Stimulated activated CD8-positive, alpha-beta memory T cell treated with anti-CD3 and anti-CD28 coated beads, Interleukin-2, amount 100 ng/mL, for 1 hour (primary cell): ENCODE measurements at places on chromosomes 1 and 21.

DNA sequence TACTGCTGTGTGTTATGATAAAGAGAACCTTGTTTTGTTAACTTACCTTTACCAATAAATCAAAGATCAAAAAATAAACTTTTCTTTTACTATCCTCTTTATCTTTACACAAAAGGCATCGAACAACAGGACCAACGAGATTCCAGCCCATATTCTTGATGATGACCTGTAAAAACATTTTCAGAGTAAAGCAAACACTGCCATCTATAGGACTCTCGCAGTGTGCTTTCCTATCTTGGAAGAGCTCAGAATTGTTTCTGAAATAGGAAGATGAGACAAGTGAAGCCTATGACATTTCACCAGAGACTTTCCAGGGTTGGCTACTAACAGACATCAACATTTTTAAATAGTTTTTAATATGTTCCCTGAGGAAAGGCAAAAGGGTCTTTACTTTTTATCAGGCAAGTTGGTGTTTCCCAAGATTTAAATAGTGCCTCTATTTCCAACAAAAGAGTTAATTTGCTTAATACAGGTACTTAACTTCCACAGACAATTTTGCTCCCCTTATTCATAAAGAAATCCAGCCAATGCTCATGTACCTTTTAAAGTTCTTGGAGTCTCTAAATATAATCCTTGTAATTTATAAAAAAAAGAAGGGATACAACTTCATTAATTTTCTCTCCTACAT, 7.3 kb downstream of the GLMN start:
- DNase-seq, result no peak

DNA sequence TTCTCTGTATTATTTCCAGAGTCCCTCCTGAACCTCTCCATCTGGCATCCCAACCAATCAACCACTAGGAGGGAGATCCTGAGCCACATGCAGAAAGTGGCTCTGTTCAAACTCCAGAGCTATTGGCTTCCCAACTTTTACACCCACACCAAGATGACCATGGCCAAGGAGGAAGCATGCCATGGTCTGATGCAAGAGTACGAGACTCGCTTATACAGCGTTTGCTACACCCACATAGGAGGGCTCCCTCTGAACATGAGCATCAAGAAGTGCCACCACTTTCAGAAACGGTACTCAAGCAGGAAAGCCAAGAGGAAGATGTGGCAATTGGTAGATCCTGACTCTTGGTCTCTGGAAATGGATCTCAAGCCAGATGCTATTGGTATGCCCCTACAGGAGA, 23.6 kb downstream of the RGSL1 start:
- DNase-seq, result no peak

- DNase-seq, result no peak
Observed at GRCh38 chr1:228263636-228264035, 55.8 kb downstream of the OBSCN start.

DNA sequence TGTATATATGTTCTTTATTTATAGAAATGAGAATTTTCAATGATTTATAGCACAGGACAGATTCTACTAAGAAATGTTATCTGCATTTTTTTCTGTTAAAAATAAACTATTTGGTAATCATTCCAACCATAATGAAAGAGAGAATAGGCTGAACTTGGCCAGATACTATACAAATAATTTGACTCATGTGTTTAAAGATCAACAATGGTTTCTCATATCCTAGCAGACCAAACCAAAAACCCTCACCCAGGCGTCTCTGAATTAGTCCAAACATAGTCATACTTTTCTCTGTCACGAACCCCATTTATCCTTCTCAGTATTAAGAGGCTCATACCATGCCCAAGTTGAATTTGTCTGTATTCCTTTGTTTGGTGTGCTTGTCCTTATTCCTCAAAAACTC, 40.3 kb downstream of the RPE65 start:
- DNase-seq, result no peak

- DNase-seq, result no peak
Observed at GRCh38 chr1:14181191-14181795, 417.2 kb upstream of the KAZN start.

- no peak for DNase-seq
Observed at GRCh38 chr1:202752774-202753173, 42.5 kb upstream of the SYT2 start.

DNA sequence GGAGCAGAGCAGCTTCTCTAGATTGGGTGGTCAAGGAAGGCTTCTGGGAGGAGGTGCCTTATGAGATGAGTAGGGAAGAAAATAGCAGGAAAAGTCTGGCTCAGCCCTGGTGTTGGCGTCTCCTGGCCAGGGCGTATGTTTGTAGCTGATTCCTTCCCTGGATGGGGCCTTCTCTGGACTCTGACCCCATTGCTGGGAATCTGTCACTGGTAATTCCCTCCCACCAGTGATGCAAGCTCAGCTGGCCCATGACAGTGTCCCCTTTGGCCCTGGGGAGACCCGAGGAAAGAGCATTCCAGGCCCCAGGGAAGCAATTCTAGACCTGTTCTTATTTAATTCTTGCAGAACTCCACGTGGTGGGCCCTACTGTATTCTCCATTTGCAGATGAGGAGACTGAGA, 20.7 kb downstream of the IGSF21 start:
- DNase-seq, result no peak

DNA sequence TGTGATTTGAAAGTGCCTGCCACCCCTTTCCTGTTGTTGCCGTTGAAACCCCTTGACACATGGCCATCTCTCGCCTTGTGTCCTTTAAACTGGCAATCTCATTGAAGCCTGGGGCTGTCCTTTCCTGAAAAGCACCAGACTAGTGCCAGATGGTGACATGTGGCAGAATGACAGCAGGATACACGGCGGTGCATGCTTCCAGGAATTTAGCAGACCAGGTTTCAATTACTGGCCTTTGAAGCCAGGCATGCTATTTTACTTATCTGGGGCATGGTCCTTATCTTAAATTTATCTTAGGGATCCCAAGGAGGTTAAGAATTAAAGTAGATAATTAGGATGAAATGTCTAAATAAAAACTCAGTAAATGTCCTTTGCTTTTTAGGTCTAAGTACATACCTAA, 15.2 kb downstream of the PLPPR4 start:
- no peak for DNase-seq

- no peak for DNase-seq
Observed at GRCh38 chr1:35810096-35810881, 2.5 kb downstream of the AGO4 start.

DNA sequence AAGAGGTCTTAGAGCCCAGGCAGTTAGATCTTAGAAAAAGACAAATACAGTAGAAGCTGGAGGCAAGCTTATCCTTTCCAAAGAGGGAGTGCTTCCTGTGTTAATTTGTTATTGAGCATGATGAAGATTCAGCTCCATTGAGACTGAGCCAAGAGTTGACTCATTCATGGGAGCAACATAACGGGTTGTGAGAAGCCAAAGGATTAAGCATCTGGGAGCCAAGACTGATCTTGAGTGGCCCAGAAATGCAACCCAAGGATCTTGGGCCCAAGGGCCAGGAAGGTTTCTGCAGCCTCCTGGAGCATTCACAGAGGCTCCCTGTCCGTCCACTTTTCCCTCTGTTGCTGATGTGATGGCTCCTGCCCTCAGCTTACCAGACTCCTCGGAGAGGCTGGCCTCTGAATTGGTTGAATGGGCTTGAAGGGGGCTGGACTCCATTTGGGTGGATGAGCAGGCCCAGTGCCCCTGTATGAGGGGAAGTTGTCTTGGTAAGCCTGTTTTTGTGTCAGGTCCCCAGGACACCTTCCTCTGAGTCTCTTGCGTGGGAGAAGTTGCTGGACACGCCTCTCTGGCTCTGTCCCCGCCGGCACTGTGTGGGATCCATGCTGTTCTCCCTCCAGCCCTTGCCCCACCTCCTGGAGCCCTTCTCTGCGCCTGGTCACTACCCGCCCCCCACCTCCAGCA, 42.4 kb downstream of the PDE9A start:
- no peak for DNase-seq

DNA sequence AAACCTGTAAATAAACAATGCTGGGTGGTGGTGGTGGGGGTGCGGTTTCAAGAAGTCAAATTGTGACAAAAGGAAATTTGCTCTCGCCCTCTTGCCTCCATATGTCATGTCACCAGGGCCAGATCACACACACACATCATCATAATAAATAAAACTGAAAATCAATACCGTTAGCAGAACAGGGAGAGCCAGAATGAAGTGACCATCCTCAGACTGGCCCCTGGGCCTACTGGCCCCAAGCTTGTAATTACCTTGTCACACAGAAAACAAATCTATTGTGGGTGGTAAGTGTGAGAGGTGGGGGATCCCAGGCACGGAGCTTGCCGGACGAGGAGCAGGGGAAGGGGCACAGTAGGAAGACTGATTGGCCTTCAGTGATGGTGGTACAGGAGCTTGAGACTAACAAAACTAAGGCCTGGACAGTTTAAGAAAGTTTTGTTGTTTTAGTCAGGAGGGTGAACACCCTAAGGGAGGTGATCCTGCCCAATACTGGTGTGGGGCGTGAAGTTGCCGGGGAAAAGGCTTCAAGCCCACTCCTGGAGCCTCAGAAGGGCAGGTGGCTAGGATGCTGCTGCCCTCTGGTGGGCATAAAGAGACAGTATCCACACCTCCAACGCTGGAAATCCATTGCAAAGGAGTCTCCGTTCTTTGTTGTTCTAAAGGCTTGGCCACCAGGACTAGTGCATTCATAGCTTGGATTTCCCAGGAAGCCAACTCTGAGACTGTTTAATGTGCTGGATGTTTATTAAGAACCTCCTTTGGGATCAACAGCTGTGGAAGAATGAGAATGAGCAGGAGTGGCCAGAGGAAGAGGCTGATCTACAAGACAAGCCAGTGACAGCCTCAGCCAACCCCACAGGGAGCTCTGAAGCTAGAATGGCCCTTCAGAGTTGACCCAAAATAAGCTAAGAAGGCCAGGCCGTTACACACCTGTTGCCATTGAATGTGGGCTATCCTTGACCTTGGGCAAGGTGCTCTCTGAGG, 8.1 kb upstream of the C1orf216 start:
- DNase-seq, result peak; percentile 30

DNA sequence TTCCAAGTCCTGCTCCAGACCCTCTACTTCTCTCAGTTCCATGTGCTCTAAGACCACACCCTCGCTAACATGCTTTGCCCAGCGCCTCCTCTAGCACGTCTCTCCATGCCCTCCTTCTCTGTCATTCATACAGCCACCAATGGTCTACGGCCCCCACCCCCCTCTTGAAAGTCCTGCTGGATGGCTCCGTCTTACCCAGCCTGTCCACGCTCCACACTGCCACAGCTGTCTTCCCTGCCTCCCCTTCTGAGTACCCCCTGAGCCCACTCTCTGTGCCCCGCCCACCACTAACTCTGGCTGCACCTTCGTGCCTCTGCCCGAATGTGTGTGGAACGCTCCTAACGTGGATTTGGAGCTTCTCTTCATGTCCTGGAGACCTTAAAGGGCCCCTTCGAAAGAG, 244.6 kb downstream of the TRABD2B start:
- DNase-seq, result no peak

GRCh38 chr1:233859446-233859845, 45.0 kb upstream of the SLC35F3 start:
- no peak for DNase-seq

GRCh38 chr1:30744060-30744756, 13.4 kb downstream of the LAPTM5 start:
- no peak for DNase-seq
